ENCODE measurements at places on chromosomes 3 and 15.

DNA sequence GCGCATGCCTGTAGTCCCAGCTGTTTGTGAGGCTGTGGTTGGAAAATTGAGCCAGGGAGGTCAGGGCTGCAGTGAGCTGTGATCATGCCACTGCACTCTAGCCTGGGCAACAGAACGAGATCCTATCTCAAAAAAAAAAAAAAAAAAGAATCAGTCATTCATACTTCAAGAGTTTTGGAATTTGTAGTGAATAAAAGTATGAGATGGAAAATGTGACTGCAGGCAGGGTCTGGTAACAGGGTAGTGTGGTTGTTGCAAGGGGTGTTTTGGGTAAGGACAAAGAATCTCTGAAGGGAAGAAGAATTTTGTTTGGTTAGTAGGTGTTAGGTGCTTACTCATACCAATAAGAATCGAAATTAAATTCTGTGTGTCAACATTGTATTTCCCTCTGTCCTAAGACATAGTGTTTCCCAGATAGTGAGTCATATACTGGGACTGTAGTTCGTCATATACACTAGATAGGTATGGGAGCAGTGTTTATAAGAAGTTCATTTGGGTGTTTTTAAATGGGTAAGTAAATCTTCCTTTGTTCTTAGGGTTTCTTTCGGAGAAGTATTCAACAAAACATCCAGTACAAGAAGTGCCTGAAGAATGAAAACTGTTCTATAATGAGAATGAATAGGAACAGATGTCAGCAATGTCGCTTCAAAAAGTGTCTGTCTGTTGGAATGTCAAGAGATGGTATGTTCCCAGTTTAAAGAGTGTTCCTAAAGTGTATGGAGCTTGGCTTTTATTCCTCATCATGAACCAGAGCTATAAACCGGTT lies 14.2 kb downstream of the NR1D2 start:
- no peak for DNase-seq

GRCh38 chr3:150308481-150309256 lies 99.4 kb upstream of the TSC22D2 start:
- no peak for DNase-seq

DNA sequence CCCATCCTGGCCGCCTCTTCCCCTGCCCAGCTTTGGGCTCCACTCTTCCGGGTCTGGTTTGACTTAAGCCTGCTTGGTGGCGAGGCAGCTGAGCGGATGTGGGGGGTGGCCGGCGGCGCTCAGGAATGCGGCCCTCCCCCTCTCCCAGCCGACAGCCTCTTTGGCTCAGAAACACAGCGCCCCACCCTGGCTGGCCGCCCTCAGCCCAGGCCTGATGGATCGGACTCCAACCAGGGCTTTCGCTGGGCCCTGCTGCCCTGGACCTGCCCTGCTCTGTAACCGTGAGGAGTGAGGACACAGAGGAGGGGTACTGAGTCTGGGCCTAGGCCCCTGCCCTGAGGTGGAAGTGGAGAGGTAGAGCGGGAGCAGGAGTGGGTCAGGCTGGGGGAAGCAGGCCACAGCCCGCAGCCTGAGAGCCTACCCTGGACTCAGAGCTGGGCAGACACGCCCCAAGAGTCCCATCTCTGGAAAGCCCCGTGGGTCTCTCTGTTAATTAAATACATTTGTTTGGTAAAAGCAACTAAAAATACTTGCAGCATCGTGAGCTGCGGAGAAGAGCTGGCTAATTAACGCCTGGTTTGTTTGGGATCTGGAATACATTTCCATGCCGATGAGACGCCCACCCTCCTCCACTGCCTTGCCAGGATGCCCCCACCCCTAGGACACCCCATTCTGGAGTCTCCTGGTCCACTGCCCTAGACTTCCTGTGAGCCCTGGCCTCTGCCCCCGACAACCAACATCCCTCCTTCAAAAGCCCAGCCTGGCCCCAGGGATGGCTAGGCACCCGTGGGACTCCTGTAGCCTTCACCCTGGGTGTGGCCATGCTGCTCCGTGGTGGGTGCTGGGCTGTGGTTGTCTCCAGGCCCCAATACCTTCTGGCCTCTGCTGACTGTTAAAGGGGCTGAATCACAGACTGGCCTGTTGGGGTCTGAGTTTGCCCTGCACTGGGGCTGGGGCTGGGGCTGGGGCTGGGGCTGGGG lies 19.6 kb downstream of the PLXNA1 start:
- DNase-seq: no peak

- DNase-seq: no peak
Measured at GRCh38 chr3:34296796-34297195, 498.4 kb downstream of the PDCD6IP start.

- peak; percentile 80 for DNase-seq
Measured at GRCh38 chr3:71725271-71725991, at the start of gene EIF4E3. Gene EIF4E3 (minus strand): TSS chr3:71725402. CDS start chr3:71725367, 35 bp downstream.

DNA sequence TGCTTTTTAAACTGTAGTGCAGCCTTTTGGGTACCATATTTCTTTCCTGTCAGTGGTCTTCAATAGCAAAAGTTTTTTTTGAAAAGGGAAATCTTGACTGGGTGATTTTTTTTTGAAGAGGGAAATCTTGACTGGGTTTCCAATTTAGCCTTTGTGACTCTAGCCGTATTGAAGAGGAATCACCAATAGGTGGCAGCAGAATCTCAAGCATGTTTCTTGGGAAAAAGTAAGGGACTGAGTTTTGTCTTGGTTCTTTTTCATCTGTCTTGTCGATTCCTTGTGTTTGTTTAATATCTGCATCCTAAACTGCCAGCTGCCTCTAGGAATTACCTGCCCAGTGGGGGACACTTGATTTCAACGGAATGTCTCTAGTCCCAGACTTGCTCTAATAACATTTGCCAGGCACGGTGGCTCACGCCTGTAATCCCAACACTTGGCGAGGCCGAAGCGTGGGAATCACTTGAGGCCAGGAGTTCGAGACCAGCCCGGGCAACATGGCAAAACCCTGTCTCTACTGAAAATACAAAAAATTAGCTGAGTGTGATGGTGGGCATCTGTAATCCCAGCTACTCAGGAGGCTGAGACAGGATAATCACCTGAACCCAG lies 89.2 kb downstream of the RBPMS2 start:
- no peak for DNase-seq

DNA sequence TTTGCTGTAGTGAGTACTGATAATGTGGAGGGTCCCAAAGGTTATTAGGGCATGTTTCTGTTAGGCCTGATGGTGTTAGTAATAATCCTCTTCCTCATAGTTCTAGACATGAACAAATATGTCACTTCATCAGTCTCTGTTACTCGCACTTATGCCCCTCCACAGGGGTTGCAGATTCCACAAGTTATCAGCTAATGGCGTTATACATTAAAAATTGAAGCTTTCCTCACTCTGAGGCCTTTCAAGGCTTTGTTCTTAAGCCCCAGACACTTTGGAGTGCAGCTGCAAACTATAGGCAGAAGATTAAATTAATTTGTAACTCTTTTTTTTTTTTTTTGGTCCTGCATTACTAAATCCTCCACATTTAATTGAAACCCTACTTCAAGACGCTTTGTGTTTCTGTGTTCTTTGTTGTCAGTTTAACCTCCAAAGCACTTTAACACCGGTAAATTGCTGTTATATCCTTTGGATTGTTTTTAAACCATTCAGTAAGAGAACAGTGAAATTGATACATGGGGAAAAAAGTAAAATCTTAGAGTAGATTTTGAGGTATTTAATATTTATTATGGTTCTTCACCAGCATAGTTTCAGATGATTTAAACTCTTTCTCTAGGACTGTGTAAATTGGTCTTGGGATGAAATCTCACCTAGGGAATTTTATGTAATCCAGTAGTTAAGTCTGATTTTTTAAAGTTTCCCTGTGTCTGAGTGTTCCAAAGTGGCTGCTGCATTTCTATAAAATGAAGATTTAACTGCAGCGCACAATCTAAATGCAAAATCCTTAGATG lies 103.1 kb upstream of the SKOR1 start:
- no peak for DNase-seq

DNA sequence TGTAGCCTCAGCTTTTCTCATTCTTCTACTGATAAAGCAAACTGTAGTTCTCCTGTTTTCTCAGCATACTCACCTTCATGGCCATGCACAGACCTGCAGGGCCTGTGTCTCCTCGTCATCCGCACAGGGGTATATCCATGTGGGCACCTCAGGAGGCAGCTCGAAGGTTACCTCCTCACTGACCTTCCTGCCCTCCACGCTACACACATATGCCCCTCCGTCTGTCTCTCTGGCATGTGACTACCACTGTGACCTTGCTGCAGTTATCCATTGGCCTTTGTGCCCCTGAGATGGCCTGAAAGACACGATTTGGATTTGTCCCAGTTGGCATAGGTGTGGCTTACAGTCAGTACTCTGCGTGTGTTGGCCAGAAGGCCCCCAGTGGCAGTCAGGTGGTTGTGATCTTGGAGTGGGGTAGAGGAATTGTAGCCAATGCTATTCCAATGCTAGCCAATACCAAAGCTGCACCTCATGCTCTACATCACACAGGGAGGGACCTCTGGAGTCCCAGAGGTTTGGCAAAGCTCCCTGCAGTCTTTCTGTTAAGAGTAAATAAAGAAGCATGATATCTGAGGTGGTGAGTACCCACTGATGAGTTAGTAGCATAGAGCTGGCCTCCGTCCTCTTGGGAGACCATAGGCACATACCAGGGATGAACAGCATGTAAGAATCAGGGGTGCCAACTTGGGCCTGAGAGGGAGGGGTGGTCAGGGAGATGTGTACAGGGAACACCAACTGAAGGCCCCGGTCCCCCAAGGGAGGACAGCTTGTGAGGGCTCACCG lies 143.4 kb downstream of the EEFSEC start:
- DNase-seq: no peak

DNA sequence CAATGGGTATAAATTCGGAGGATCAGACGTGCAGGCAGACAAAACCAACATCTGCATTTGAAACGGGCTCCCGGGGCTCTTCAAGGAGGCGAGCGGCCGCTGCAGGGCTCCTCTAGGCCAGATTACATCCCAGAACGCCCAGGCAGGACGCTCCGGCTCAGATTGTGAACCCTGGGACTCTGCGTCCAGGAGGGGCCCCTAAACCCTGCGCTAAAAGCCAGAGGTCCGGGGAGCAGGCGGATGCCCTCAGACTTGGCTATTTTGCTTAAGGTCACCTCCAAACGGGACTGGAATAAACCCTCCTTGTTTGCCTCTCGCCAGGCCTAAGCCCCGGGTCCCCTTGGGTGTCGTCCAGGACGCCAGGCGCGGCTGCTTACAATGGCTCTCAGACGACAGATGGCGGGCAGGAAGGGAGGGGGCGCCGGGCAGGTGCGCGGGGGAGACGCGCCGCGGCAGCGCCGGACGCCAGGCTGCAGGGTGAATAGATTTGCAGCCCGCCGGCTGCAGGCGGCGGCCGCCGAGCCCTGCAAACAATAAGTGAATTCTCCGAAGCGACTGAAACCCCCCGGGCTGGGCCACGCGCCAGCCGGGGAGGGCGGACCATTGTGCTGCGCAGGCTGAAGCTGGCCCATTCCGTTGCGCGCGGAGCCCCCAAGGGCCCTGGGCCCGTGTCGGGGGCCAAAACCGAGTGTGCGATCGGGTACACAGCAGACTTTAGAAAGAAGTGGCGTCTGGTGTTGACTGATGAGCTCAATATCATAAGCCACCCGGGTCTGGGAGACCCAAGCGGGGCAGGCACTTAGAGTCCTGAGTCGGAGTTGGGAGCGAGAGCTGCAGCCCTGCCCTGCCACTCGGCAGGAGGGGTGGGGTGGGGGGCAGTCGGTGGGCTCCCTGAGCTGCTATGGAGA lies 32.3 kb upstream of the AMOTL2 start:
- DNase-seq: no peak

Measured in activated effector memory CD4-positive, alpha-beta T cell treated with anti-CD3 and anti-CD28 coated beads, Interleukin-2, amount 50 U/mL, for 16 hours (primary cell).